ENCODE measurements at places on chromosomes 16 and 17.

- DNase-seq: no peak
These were observed 231.1 kb upstream of the TBX2 start for GRCh38 chr17:61168506-61168905.

- DNase-seq: no peak
These were observed 87.8 kb downstream of the GNAO1 start for GRCh38 chr16:56279132-56279531.

GRCh38 chr17:73841431-73842060, 197.3 kb upstream of the SDK2 start:
- peak; percentile 5 for DNase-seq

GRCh38 chr16:29986231-29986630, 9.2 kb downstream of the HIRIP3 start:
- no peak for DNase-seq

DNA sequence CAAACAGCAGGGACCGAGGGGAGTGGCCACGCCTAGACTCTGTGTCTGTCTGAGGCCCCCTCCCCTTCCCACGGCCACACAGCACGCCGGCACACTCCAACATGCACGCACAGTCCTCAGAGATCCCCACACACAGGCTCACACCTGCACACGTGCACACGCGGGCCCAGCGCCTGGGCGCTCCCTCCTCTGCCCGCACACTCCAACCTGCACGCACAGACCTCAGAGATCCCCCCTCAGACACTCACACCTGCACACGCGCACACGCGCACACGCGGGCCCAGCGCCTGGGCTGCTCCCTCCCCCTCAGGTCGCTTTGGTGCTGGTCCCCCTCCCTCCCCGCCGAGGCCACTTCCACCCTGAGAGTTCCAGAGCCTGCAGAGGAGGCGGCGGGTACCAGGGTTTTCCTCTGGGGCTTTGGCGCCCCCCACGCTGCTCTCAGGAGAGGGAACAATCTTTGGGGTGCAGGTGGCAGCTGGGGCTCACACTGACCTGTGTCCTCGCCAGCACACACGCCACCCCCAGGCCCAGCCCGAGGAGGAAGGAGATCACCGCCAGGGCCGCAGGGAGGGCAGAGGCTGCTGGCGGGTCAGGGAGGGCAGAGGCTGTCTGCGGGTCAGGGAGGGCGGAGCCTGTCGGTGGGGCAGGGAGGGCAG, 1.6 kb downstream of the CD7 start:
- DNase-seq: no peak

DNA sequence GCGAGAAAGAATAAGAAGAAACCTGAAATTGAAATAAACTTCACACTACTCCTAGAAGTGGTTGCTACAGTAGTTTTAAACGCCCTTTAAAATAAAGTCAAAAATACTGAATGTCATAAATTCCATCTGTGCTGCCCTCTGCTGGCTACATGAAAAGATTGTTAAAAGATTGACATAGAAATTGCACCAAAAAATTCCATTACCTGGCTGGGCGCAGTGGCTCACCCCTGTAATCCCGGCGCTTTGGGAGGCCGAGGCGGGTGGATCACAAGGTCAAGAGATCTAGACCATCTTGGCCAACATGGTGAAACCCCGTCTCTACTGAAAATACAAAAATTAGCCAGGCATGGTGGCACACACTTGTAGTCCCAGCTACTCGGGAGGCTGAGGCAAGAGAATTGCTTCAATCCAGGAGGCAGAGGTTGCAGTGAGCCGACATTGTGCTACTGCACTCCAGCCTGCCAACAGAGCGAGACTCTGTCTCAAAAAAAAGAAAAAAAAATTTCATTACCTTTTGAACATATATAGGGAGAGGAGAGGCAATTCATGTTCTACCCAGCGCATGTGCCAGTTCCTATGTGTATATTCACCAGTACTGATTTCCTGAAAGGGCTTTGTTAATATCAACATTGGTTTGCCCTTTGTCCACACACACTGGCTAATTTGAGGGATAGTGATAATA, 36.5 kb downstream of the CYTH1 start:
- peak; percentile 39 for DNase-seq

GRCh38 chr16:1706386-1707192, 594 bp downstream of the MAPK8IP3 start:
- no peak for DNase-seq

DNA sequence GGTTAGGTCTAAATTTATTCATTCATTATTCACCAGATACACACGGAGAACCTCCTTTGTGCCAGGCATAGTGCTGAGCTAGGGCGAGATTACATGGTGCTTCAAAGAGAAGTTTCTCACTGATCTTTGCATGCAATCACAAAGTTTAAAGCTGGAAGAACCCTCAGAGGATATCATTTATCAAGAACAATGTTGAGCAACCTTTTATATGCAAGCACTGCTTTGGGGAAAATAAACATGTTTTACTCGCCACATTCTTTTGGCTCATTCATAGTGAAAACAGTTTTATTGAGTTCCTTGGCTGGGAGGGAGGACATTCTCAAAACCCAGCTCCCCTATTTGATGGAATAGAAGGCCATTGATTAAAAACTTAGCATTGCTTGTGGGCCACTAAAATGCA, 49.8 kb upstream of the XYLT1 start:
- peak; percentile 76 for DNase-seq

- DNase-seq: no peak
These were observed 120.2 kb upstream of the CACNG3 start for GRCh38 chr16:24135624-24136565.
